CD4-positive, CD25-positive, alpha-beta regulatory T cell (primary cell): ENCODE measurements at places on chromosomes 16 and 17. TPM values are rescaled to one million over a fixed set of nuclear protein-coding genes. Genes with fewer than 3 reads are reported as not detected.

The SLFN14 gene
- polyA plus RNA-seq: not detected

- no peak for DNase-seq
- H3K36me3 ChIP-seq: no peaks in the 10 kb centered on the region
- peaks cover 27% of the 10 kb centered on the region for H3K4me1 ChIP-seq
- H3K27me3 ChIP-seq: no peaks in the 10 kb centered on the region
Measured at GRCh38 chr17:1709971-1710806, at the start of gene TLCD2. Gene TLCD2 (minus strand): TSS chr17:1710377. CDS start chr17:1710242, 135 bp downstream.

DNA sequence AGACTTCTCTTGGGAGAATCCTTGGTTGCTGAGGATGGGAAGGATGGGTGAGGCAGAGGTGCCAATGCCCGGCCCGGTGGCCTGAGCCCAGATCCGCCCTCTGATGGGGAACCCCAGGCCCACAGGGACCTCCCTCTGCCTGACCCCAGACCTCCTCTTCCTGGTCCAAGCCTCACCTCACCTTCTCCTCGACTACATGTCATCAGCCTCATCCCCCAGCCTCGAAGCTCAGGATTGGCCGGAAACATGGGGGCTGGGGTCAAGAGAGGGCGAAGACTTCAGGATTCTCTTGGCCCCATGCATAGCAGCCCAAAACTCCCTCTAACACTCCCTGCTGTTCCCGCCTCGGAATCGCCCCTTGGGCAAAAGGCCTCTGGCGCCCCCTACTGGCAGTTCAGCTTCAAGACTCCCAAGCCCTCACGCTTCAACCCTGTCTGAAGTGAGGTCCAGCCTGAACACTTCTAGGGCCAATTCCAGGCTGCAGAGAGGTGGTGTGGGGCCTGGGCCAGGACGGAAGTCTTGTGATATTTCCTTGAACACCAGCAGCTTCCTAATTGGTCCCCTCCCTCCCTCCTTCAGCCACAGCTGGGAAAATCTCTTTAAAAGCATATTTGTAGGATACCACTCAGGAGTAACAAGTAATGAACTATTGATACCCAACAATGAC, 47.2 kb downstream of the ARHGAP27 start:
- peaks cover 4% of the 10 kb centered on the region for H3K27me3 ChIP-seq
- DNase-seq: peak; percentile 77
- peaks cover 4% of the 10 kb centered on the region for H3K4me1 ChIP-seq
- no peak overlapping the region for H3K27ac ChIP-seq
- no peaks in the 10 kb centered on the region for H3K36me3 ChIP-seq
- no peak overlapping the region for H3K4me3 ChIP-seq

DNA sequence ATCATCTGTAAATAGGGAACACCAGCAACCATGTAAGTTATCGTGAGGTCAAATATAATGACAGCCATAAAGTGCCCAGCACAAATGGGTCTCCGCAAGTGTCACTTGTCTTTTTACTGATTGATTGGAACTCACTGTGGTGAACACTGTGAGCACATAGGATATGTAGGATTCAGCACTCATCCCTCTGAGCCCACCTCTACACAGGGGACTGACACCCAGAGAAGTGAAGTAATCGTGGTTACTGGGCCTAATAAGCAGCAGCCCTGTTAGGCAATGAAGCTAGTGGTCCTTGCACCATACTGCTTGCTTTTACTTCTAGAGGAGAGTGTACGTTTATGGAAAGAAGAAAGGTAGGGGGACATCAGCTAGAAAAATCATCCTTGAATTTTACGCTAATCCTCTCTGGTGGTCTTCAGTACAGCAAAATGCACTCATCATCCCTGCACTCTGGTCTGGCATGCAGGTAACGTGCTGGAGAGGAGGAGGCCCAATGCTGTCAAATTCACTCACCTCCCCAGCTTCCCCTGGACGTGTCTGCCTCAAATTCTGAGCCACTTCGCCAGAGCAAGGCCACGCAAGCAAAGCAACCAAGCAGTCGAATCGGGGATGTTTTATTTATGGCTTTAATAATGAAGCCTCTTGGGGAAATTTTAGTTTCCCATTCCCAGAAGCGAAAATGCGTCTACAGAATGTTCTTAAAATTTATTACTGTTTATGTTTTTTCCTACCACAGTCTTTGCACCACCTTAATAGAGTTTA, 74.7 kb downstream of the YPEL2 start:
- DNase-seq: no peak
- no peak overlapping the region for H3K4me3 ChIP-seq
- H3K4me1 ChIP-seq: no peaks in the 10 kb centered on the region
- H3K36me3 ChIP-seq: peaks cover 26% of the 10 kb centered on the region
- no peak overlapping the region for H3K27ac ChIP-seq
- H3K27me3 ChIP-seq: no peaks in the 10 kb centered on the region

- DNase-seq: no peak
- H3K27me3 ChIP-seq: no peaks in the 10 kb centered on the region
- H3K4me3 ChIP-seq: peak overlapping the region; percentile 5
- H3K4me1 ChIP-seq: peaks cover 18% of the 10 kb centered on the region
Measured at GRCh38 chr16:10388988-10389387, 3.1 kb downstream of the ATF7IP2 start.

The ITGAX gene
- polyA plus RNA-seq: not detected

DNA sequence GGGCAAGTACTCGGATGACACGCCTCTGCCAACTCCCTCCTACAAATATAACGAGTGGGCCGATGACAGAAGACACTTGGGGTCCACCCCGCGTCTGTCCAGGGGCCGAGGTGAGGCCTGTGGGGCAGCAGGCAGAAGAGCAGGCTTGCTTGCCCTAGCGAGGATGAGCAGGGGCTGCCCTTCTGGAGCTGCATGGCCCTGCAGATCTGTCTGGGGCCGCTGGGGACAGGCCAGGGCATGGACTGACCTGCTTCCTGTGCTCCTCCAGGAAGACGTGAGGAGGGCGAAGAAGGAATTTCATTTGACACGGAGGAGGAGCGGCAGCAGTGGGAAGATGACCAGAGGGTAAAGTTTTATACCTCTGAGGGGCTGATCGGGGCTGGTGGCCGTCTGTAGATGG, 5.3 kb downstream of the DHX38 start:
- H3K36me3 ChIP-seq: peaks cover 79% of the 10 kb centered on the region
- no peaks in the 10 kb centered on the region for H3K27me3 ChIP-seq
- H3K4me3 ChIP-seq: no peak overlapping the region
- DNase-seq: no peak

The EEF2K gene
- polyA plus RNA-seq: 2.9 TPM

The RUNDC3A gene
- polyA plus RNA-seq: 0.96 TPM

- peaks cover 34% of the 10 kb centered on the region for H3K4me1 ChIP-seq
- peak overlapping the region; percentile 99 for H3K27ac ChIP-seq
- peak overlapping the region; percentile 97 for H3K4me3 ChIP-seq
- no peak for DNase-seq
Measured at GRCh38 chr16:50740736-50741135, 1.1 kb upstream of the CYLD start.

The OR1A1 gene
- not detected for polyA plus RNA-seq

GRCh38 chr17:59756236-59756818, 48.9 kb downstream of the VMP1 start:
- H3K27me3 ChIP-seq: no peaks in the 10 kb centered on the region
- H3K27ac ChIP-seq: peak overlapping the region; percentile 77
- DNase-seq: no peak
- no peaks in the 10 kb centered on the region for H3K36me3 ChIP-seq
- peak overlapping the region; percentile 16 for H3K4me3 ChIP-seq
- peaks cover 44% of the 10 kb centered on the region for H3K4me1 ChIP-seq

GRCh38 chr17:8910969-8911604, 43.6 kb upstream of the PIK3R6 start:
- peaks cover 87% of the 10 kb centered on the region for H3K36me3 ChIP-seq
- no peak for DNase-seq
- H3K4me1 ChIP-seq: no peaks in the 10 kb centered on the region
- no peaks in the 10 kb centered on the region for H3K27me3 ChIP-seq

DNA sequence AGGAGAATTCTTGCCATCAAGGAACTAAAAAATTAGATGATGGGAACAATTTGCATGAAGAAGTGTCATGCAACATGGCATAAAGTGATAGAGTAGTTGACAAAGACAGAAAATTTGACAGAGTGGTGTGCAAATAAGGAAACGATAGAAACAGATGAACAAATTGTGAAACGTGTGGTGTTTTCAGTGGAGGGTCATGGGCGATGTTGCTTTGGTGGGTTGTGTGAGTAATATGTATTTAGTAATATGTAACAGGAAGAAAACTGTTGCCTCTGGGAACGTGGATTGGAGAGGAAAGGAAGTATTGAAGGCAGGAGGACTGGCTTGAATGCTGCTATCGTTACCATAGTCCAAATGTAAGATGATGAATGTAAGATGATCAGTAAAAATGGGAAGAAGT, 3.6 kb downstream of the COX10 start:
- DNase-seq: no peak
- no peak overlapping the region for H3K4me3 ChIP-seq
- H3K4me1 ChIP-seq: peaks cover 27% of the 10 kb centered on the region
- no peak overlapping the region for H3K27ac ChIP-seq
- H3K27me3 ChIP-seq: no peaks in the 10 kb centered on the region
- peaks cover 32% of the 10 kb centered on the region for H3K36me3 ChIP-seq
